ENCODE measurements at places on chromosomes 12 and 14. TPM values are rescaled to one million over a fixed set of nuclear protein-coding genes. Genes with fewer than 3 reads are reported as not detected.

The ANG gene
- total RNA-seq = 685 TPM

The CLEC1B gene
- total RNA-seq = 10.7 TPM

The CLECL1 gene
- 0.38 TPM for total RNA-seq

- no peak for DNase-seq
These were observed 5.7 kb upstream of the KLRK1 start for GRCh38 chr12:10395390-10395998.

The PLEKHD1 gene
- total RNA-seq = not detected

- no peak for DNase-seq
These were observed 434.1 kb upstream of the OR4E1 start for GRCh38 chr14:22107753-22108152.
